ENCODE measurements at places on chromosomes 5 and 9. TPM values are rescaled to one million over a fixed set of nuclear protein-coding genes. Genes with fewer than 3 reads are reported as not detected.

DNA sequence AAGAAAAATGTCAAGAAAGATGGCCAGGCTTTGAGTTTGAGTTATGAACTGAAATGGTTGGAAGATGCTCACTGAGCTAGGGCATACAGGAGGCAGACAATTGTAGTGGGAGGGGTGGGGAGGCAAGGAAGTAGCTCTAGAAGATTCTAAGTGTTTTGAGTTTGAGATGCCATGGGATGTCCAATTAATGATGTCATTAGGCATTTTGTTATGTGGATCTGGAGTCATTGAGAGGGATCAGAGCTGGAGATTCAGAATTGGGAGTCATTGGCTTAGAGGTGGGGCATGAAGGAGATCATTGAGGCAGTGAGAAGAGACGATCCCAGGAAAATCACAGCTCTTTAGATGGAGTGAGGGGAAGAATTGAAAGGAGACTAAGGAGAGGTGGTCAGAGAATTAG lies 111.5 kb upstream of the ZNF618 start:
- H3K36me3 ChIP-seq, result no peaks in the 10 kb centered on the region
- H3K4me3 ChIP-seq, result no peak overlapping the region
- no peak overlapping the region for H3K27ac ChIP-seq
- H3K4me1 ChIP-seq, result no peaks in the 10 kb centered on the region
- no peak for DNase-seq

DNA sequence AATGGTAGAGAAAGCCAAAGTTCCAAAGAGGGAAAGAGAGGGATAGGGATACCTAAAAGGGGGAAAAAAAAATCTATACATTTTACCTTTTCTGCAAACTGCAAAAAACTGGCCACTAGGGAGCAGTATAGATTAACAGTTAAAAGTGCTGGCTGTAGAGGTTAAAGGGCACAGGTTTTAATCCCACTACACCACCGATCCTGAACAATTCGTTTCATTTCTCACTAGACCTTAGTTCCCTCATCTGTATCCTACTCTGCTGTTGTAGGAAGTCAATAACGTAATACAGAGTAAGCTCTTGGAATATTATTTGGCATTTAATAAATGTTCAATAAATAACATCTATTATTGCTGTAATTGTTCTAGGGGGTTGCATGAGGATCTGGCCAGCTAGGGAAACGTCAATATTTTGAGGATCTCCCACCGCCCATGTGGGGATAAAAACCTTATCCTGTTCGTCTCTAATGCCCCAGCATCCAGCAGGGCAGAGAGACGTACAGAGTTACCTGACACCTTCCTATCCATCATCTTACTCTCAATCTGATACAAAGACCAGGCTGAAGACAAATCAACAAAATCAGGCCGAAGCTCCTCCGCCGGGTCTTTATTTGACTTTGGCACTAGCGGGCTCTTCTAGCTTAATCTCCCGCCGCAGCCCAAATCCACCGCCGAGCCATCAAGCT lies 757 bp downstream of the CDC26 start:
- H3K4me1 ChIP-seq, result peaks cover 9% of the 10 kb centered on the region
- peaks cover 23% of the 10 kb centered on the region for H3K36me3 ChIP-seq
- peak overlapping the region; percentile 94 for H3K4me3 ChIP-seq
- peak; percentile 73 for DNase-seq
- peak overlapping the region; percentile 72 for H3K27ac ChIP-seq

GRCh38 chr5:67292201-67292940 lies 95.8 kb upstream of the CD180 start:
- H3K27ac ChIP-seq, result no peak overlapping the region
- no peaks in the 10 kb centered on the region for H3K36me3 ChIP-seq
- H3K4me1 ChIP-seq, result no peaks in the 10 kb centered on the region
- DNase-seq, result no peak

Gene RAD17
- total RNA-seq, result 13.5 TPM

- H3K27me3 ChIP-seq, result no peaks in the 10 kb centered on the region
- H3K36me3 ChIP-seq, result no peaks in the 10 kb centered on the region
Measured at GRCh38 chr9:6052293-6052919, 37.0 kb upstream of the RANBP6 start.

Gene TRAF1
- 0.15 TPM for total RNA-seq

- no peak overlapping the region for H3K27ac ChIP-seq
- H3K36me3 ChIP-seq, result no peaks in the 10 kb centered on the region
- peaks cover 27% of the 10 kb centered on the region for H3K4me1 ChIP-seq
- DNase-seq, result peak; percentile 59
- no peak overlapping the region for H3K4me3 ChIP-seq
Measured at GRCh38 chr5:142053426-142054151, 40.8 kb upstream of the GNPDA1 start.

DNA sequence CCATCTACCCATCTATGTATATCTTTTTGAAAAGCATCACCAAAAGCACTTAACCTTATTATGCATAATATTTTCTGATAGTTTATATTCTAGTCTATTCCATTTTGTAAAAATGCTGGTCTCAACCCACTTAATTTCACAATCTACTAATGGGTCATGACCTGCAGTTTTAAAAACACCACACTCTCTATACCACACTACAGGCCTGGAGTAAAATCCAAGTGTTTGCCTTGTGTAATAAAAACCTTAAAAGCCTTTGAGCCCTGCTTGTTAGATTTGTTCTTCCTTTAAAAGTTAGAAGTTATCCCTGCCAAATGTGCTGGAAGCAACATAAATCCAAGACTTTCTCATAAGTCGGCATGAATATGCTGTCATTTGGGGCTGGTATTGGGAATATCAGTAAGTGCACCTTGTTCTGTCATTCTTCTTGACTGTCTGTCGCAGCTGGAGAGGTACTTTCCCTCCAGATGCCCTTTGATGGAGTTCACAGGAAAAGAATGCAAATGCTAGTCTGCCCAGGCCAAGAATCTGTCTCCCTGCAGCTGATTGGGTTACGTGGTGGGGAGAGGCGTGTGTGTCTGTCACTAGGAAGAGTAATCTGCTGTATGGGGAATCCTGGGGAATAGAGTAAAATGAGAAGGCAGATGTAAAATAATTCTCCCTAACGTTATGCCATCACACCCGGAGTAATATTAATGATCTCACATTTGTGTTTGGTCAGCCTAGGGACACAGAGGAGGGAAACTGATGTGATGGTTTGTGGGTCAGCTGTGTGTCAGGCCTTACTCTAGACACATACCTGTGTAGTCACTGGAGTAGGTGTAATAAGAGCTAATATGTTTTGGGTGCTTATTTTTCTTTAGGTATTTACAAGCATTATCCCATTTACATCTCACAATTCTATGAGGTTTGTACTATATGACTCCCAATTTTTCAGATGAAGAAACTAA lies 79.4 kb downstream of the ZNF366 start:
- no peak overlapping the region for H3K4me3 ChIP-seq
- H3K27ac ChIP-seq, result no peak overlapping the region
- no peaks in the 10 kb centered on the region for H3K4me1 ChIP-seq
- H3K36me3 ChIP-seq, result no peaks in the 10 kb centered on the region

GRCh38 chr5:34695275-34696027 lies 39.3 kb downstream of the RAI14 start:
- no peak overlapping the region for H3K4me3 ChIP-seq
- H3K4me1 ChIP-seq, result no peaks in the 10 kb centered on the region
- DNase-seq, result no peak
- H3K36me3 ChIP-seq, result peaks cover 14% of the 10 kb centered on the region

DNA sequence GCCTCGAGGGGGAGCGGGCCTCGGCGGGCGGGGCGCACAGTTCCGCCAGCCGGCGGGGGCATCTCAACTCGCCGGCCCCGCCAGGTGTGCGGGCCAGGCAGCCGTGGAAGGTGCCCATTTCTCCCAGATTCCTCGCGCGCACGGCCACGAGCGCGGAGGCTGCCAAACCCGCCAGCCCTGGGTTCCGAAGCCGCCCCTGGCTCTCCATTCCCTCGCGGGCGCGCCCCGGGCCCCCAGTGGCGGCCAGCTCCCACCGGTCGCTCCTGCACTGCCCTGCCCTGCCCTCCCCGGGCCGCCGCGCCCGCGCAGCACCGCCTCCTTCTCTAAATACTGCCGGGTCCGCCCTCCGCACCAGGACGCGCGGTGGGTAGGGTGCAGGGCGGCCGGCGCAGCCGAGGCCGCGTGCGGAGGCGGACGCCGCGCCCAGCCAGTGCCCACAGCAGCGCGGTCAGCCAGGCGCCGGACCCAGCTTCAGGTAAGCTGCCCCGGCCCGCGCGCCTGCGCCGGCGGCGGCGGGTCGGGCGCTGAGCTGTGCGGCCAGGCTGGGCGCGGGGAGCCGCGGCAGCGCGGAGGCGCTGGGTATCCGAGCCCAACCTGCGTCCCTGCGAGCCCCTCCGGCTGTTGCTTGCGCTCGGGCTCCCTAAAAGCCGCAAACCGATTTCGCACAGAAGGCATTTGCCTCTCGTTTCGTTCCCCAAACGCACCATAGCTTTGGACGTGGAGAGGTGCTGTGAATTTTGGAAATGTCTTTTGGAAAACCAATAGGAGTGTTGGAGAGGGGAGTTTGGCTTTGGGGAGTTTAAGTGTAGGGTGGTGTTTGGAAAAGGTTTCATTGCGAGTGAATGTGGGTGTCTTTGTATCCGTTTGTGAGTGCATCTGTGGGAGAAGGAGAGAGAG lies at the start of gene TMEM171:
Gene TMEM171, plus strand, starts transcription at position 354 of the 897 bp plus-strand sequence. CDS start 2,799 bp downstream, outside the sequence.
- H3K27ac ChIP-seq, result no peak within 1 kb of the TSS
- peaks cover 31% of the 10 kb centered on the region for H3K4me1 ChIP-seq
- no peaks in the 10 kb centered on the region for H3K27me3 ChIP-seq
- peak within 1 kb of the TSS; percentile 92 for H3K4me3 ChIP-seq
- H3K36me3 ChIP-seq, result no peaks in the 10 kb centered on the region

Gene CAMK2A
- total RNA-seq, result 0.15 TPM

- H3K27me3 ChIP-seq, result no peaks in the 10 kb centered on the region
- H3K4me1 ChIP-seq, result peaks cover 9% of the 10 kb centered on the region
- H3K4me3 ChIP-seq, result no peak overlapping the region
- no peak overlapping the region for H3K27ac ChIP-seq
- no peaks in the 10 kb centered on the region for H3K36me3 ChIP-seq
Measured at GRCh38 chr5:23332650-23333251, 174.7 kb upstream of the PRDM9 start.

DNA sequence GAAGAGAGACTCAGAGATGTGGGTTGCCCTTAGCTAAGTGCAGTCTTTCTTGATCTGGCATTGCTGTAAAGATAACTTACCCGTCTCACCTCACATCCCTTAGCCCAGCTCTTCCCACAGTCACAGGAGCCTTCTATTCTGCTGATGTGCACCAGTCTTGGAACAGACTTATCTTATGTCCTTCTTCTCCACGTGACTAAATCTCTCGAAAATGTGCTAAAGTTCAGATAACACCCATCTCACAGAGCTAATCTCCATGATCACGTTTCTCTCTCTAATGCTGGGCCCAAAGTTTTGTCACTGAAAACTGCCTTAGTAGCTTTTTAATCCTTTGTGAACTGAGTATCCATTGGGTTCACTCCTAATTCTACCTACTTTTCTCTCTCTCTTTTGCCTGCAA lies 16.7 kb downstream of the SLC36A1 start:
- H3K27me3 ChIP-seq, result no peaks in the 10 kb centered on the region
- H3K4me1 ChIP-seq, result no peaks in the 10 kb centered on the region
- no peak overlapping the region for H3K27ac ChIP-seq

Gene CKMT2
- not detected for total RNA-seq

GRCh38 chr5:35454011-35454525 lies 163.6 kb upstream of the SPEF2 start:
- DNase-seq, result no peak
- no peaks in the 10 kb centered on the region for H3K4me1 ChIP-seq
- H3K27ac ChIP-seq, result no peak overlapping the region
- no peaks in the 10 kb centered on the region for H3K27me3 ChIP-seq
- H3K4me3 ChIP-seq, result no peak overlapping the region
- no peaks in the 10 kb centered on the region for H3K36me3 ChIP-seq

Gene KCNT1
- total RNA-seq, result not detected

- H3K27me3 ChIP-seq, result no peaks in the 10 kb centered on the region
- H3K4me3 ChIP-seq, result no peak overlapping the region
- H3K4me1 ChIP-seq, result no peaks in the 10 kb centered on the region
Measured at GRCh38 chr5:164627021-164627420, 1121.6 kb downstream of the MAT2B start.

GRCh38 chr5:42721484-42721883 lies 35.1 kb upstream of the CCDC152 start:
- no peak overlapping the region for H3K4me3 ChIP-seq
- H3K4me1 ChIP-seq, result peaks cover 12% of the 10 kb centered on the region
- no peaks in the 10 kb centered on the region for H3K27me3 ChIP-seq
- DNase-seq, result no peak

DNA sequence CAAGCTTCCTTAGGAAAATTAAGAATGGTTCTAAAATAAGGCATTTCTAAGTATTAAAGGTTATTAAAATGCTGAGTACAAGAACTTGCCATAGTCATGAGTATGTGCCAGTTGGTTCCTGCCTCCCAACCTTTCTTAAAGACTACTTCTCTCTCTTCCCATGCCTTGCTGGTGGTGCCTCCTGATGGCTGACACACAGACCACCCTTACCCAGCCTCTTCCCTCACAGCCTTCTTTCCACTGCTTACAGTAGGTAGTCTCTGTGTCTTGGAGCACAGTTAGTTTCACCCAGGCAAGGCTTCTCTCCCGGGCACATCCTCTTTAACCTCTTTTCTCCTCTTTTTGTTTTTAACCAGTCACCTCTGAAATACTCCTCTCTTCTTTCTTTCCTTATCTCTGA lies 20.6 kb upstream of the GPR150 start:
- H3K4me1 ChIP-seq, result no peaks in the 10 kb centered on the region
- no peak overlapping the region for H3K27ac ChIP-seq
- no peaks in the 10 kb centered on the region for H3K27me3 ChIP-seq
- no peaks in the 10 kb centered on the region for H3K36me3 ChIP-seq

GRCh38 chr5:1119312-1119831 lies 7.5 kb upstream of the SLC12A7 start:
- H3K4me3 ChIP-seq, result no peak overlapping the region
- H3K36me3 ChIP-seq, result no peaks in the 10 kb centered on the region
- H3K27ac ChIP-seq, result no peak overlapping the region
- no peak for DNase-seq

GRCh38 chr9:90086101-90086511 lies 481.3 kb downstream of the GADD45G start:
- peaks cover 10% of the 10 kb centered on the region for H3K27me3 ChIP-seq
- H3K36me3 ChIP-seq, result no peaks in the 10 kb centered on the region
- no peak for DNase-seq
- H3K27ac ChIP-seq, result no peak overlapping the region

GRCh38 chr9:83473488-83473971 lies 64.7 kb downstream of the FRMD3 start:
- DNase-seq, result peak; percentile 51
- peak overlapping the region; percentile 94 for H3K27ac ChIP-seq
- H3K27me3 ChIP-seq, result no peaks in the 10 kb centered on the region
- H3K36me3 ChIP-seq, result no peaks in the 10 kb centered on the region
- peaks cover 61% of the 10 kb centered on the region for H3K4me1 ChIP-seq
- no peak overlapping the region for H3K4me3 ChIP-seq

Gene CER1
- not detected for total RNA-seq

Data from PC-3 (cell line).